IMR-90 (cell line): ENCODE measurements at places on chromosomes 2 and 18. TPM values are rescaled to one million over a fixed set of nuclear protein-coding genes. Genes with fewer than 3 reads are reported as not detected.

GRCh38 chr18:35201256-35201931 lies 39.4 kb upstream of the ZNF397 start:
- DNase-seq: no peak

GRCh38 chr2:13669607-13670006 lies 952.9 kb downstream of the TRIB2 start:
- no peak for DNase-seq

DNA sequence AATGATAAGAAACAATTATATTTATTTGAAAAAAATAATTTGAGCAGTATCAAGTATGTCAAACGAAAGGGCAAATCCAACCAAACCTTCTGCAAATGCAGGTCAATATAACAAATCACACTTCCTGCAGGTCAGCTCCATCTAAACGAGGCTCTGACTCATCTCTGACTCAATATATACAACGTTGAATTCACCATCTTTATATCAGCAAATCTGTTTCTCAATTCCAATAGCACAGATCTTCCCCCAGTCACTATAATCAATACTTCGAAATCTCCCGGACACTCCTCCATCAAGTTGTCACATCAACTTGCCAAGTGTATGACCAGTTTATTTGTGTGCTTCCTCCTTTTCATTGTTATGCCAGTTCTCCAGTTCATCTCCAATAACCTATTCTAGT lies 388.9 kb downstream of the ZEB2 start:
- DNase-seq: peak; percentile 85

Gene C2orf66
- not detected in 2 replicates for total RNA-seq

Gene SEH1L
- total RNA-seq: 43.0 and 45.5 TPM in 2 replicates

Gene MAP2
- total RNA-seq: 0.28 and 0.36 TPM in 2 replicates
